ENCODE measurements at places on chromosomes 5 and 9.
A peak's percentile ranks its signal among the peaks of the same experiment; 100 is the strongest.

GRCh38 chr9:70478963-70479641 is 64.6 kb upstream of the KLF9 start:
- DNase-seq = no peak

DNA sequence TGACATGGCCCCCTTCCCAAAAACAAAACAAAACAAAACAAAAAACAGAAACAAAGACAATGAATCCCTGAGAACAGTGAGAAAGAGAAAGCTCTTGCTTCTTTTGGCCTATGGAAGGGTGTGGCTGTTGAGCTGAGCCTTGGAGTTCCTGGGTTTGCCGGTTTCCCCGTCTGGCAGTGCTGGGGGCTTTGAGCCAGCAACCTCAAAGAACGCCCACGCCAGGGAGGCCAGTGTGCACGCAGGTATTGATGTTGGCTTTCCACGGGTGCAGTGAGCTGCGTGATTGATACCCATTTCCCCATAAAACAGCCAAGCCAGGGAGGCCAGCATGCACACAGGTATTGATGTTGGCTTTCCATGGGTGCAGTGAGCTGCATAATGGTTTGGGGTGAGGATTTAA is 8.3 kb upstream of the LCN1 start:
- no peak for DNase-seq

DNA sequence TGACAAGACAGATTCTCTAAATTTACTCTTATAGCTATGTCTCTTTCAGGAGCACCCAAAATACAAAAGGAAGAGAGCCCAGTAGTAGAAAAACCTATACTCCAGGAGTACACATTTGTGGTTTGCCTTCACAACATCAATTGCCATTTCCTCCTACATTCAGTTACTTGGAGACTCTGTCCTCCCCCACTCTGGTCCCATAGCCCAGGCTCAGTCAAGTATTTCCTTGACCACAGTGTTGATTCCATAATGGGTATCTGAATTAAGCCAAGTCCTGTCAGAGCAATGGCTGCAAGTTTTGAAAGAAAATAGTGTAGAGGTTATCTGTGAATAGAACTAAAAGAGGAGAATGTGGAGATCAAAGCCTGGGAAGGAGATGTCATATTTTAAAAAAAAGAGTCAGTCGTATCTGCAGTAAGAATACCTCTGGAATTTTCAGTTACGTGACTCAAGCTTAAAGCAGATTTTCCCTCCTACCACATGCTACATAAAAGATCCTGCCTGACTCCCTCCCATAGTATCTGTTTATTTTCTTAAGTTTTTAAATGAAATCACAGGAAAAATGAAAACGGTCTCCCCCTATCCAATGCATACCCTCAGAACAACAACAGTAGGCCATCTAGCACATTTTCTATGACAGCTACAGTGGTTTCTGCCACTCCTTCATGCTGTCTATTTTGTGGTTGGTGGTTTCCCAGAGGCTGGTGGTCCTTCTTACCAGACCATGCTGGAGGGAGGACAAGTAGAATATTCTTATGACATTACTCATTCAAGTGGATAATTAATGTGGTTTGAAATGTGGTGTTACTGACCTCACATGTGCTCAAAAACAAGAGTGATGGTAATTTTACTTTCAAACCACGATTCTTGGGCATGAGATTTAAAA is 249.7 kb upstream of the TMEM161B start:
- DNase-seq = no peak

DNA sequence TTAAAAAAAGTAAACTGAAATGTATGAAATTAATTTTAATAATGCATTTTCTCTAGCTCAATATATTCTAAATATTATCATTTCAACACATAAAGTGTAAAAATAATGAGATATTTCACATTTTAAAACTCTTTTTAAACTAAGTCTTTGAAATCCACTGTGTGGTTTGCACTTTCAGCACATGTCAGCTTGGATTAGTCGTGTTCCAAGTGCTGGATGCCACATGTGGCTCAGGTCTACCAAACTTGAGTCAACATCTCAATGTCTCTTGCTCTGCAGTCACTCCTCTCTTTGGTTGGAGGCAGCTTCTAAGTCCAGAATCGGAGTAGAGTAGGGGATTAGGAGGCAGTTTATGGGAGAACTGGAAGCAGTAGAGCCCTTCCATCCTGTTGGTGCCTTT is 173.7 kb upstream of the ANKRD55 start:
- DNase-seq = no peak

GRCh38 chr9:22147813-22148527 is 138.9 kb upstream of the CDKN2B start:
- DNase-seq = no peak

GRCh38 chr9:81125446-81126092 is 563.8 kb downstream of the TLE1 start:
- no peak for DNase-seq

DNA sequence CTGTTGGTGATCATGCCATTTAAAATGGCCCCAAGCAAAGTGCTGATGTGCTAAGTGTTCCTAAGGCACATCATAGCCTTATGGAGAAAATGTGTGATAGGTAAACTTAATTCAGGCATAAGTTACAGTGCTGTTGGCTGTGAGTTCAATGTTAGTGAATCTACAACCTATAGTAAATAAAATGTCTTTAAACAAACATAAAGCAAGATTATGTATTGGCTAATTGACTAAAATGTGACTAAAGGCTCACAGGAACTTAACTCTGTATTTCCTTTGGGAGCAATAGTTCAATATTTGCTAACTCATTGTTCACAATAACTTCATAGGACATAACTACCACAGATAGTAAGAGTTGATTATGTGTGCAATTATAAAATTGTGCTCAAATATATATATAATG is 49.4 kb upstream of the LRRC19 start:
- DNase-seq = no peak

GRCh38 chr9:76911971-76912370 is 6.1 kb upstream of the PRUNE2 start:
- no peak for DNase-seq

DNA sequence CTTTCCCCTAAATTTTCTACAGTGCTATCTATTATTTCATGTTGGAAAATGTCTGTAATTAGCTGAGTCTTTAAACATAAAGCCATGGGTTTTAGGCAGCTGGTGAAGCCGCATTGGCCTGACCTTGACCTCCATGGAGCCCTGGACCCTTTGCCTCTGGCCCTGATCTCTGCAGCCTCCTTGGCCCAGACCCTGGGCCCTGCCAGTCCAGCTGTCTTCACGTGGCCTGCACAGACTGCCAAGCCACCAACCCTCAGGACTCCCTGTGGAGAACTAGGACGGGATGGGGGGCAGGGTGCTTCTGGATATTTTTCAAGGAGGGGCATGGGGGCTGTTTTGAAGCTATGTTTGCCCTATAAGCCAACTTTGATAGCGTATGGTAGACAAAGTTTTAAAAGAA is 29.8 kb upstream of the PPARGC1B start:
- DNase-seq = no peak

GRCh38 chr5:133121611-133122150 is 69.9 kb downstream of the HSPA4 start:
- DNase-seq = no peak

DNA sequence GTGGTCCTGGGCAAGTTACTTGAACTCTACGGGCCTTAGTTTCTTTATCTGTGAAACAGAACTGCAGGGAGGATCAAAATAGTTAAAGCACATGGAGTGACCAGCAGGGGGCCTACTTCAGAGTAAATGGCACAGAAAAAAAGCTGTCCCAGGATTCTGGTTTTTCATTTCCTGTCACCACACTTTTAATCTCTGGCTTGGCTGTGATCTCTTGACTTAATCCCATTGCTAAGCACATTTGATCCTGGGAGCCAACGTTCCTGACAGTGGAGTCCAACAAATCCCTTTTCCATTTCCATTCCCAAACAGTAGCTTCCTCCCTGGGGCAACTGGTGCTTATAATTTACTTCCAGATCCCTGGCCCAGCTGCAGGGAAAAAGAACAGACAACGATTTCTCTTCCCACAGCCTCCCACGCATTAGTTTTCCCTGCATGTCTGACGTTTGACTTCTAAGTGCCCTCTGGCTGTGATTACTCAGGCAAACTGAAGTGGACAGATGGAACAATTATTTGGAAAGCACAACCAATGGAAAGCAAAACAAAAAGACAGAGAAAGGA is 136.5 kb upstream of the STK32A start:
- peak; percentile 30 for DNase-seq

- no peak for DNase-seq
These were observed 285.5 kb upstream of the MAP3K1 start for GRCh38 chr5:56529666-56530430.

DNA sequence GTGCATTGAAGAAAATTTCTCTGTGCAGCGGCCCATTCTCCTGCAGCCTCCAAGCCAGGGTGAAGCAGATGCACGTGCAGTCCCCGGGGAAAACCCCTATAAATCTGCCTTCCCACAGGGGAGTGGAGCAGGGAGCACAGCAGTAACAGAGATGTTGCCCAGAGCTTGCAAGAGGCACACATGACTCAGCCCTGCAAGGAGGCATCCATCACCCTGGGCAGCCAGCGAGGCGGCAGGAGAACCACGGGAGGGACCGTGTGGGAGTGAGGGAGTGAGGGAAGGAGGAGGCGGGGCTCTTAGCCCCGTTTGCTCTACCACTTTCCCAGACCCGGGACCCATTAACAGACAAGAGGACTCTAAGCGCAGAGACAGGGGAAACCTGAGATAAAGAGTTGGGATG is 96.2 kb upstream of the ARAP3 start:
- no peak for DNase-seq

- no peak for DNase-seq
These were observed 191.2 kb downstream of the PIK3R1 start for GRCh38 chr5:68406767-68407241.

GRCh38 chr5:61347080-61347479 is 15.0 kb downstream of the ZSWIM6 start:
- no peak for DNase-seq

DNA sequence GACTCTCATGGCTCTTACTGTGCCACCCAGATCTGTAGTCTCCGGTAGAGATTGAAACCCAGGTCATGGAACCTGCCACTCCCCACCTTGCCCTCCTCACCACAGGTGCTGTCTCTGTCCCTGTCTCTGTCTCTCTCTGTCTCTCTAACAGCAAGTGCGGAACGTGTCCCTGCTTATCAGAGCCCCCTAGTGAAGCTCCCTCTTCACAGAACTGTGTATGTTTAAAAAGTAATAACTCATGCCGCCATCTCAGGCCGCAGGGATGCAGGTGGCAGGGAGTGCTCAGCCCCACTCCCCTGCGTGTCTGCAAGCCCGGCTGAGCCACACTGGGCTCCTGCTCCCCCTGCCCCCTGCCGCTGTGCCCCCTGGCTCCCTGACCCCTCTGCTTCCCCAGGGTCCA is 43.8 kb downstream of the UNC5A start:
- DNase-seq = no peak

DNA sequence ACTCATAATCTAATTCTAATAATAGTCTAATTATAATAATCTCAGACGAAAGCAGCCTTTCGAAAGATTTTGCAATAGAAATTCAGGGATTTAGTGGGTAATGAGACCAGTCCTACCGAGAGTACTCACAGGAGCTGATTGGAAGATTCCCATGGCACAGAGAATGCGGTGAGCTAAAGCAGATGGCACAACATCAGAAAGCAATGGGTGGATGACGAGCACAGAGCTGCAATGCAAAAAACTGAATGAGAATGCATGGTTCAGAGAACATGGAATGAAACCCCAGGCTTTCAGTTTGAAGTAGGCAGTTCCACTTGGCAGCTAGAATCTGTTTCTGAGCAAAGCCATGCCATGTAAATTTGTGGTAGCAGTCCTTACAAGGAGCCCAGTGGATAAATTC is 78.2 kb upstream of the SPINK5 start:
- DNase-seq = no peak

DNA sequence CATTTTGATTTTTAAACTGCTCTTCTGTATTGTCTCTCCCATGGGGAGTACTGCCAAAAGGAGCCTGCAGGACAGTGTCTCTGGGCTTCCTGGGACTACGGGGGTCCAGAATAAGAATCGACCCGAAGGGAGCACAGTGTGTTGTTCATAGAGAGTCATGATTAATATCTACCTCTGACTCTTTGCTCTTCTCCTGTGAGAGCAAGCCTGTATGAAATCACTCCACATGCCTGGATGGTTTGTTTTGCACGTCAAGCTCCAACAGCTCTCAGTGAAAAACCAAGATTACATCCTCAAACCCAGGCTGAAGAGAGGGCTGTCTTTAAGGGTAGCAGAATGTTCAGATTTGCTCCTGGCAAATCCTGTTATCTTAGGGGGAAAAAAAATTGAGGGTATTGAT is 1860.0 kb upstream of the WWC1 start:
- DNase-seq = no peak

DNA sequence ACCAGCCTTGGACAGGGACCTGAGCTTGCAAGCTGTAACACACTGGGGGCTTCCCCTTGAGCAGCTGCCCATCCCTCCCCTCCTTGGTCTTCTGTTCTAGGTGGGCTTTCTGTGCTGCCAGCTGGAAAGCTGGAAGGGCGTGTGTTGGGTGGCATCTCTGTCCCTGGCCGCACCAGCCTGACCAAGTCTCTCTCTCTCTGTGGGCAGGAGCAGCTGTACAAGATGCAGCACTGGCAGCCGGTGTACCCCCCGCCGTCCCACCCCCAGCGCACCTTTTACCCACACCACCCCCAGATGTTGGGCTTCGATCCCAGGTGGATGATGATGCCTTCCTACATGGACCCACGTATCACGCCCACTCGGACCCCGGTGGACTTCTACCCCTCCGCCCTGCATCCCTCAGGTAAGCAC is 32.1 kb upstream of the POMT1 start:
- no peak for DNase-seq

DNA sequence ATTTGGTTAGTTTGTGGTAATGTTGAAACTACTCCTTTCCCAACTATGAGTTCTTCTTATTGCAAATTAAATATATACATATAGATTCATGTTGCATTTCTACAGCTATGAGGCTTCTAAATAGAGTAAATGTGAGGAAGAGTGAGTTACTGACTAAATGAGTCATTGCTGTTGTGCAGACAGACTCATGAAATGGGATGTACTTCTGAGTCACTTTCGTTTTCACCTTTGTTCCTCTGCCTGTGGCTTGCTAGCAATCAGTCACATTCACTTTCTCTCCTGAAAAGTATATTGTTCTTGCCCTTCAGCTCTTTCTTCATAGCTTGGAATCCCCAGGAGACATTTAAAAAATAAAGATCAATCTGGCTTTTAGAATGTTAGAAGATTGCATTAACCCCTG is 295.5 kb upstream of the SMC2 start:
- peak; percentile 21 for DNase-seq

DNA sequence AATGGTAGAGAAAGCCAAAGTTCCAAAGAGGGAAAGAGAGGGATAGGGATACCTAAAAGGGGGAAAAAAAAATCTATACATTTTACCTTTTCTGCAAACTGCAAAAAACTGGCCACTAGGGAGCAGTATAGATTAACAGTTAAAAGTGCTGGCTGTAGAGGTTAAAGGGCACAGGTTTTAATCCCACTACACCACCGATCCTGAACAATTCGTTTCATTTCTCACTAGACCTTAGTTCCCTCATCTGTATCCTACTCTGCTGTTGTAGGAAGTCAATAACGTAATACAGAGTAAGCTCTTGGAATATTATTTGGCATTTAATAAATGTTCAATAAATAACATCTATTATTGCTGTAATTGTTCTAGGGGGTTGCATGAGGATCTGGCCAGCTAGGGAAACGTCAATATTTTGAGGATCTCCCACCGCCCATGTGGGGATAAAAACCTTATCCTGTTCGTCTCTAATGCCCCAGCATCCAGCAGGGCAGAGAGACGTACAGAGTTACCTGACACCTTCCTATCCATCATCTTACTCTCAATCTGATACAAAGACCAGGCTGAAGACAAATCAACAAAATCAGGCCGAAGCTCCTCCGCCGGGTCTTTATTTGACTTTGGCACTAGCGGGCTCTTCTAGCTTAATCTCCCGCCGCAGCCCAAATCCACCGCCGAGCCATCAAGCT is 757 bp downstream of the CDC26 start:
- DNase-seq = peak; percentile 36

GRCh38 chr5:171537070-171537849 is 117.8 kb downstream of the FGF18 start:
- DNase-seq = no peak

- no peak for DNase-seq
These were observed 112.0 kb downstream of the RXRA start for GRCh38 chr9:134438195-134438788.

Measured in SW 1271 (cell line).